ENCODE measurements at places on chromosomes 13 and 19. TPM values are rescaled to one million over a fixed set of nuclear protein-coding genes. Genes with fewer than 3 reads are reported as not detected.

Gene ZFP14
- total RNA-seq, result 1.9 TPM

Gene NLRP4
- not detected for total RNA-seq

Gene LGALS4
- not detected for total RNA-seq

Gene RFPL4A
- total RNA-seq, result not detected

Gene GJB6
- total RNA-seq, result not detected

Gene PRR22
- total RNA-seq, result 0.44 TPM

Gene SIGLEC6
- not detected for total RNA-seq

Gene CGB2
- not detected for total RNA-seq

Gene IZUMO2
- total RNA-seq, result not detected

Gene C19orf81
- total RNA-seq, result 5.9 TPM

Gene FGF9
- not detected for total RNA-seq

Gene KIR2DL1
- not detected for total RNA-seq

Gene ARGLU1
- total RNA-seq, result 25.8 TPM

Gene ZNF66
- 0.80 TPM for total RNA-seq

Gene KLC3
- not detected for total RNA-seq

Gene TNFSF13B
- total RNA-seq, result not detected

Gene ZNF415
- 5.3 TPM for total RNA-seq

Gene OR7A5
- not detected for total RNA-seq

Gene WDR87
- not detected for total RNA-seq

Gene C5AR1
- total RNA-seq, result not detected

Gene F2RL3
- total RNA-seq, result 3.6 TPM

Gene KRTDAP
- not detected for total RNA-seq

Gene ZNF567
- total RNA-seq, result 3.7 TPM

Gene ANGPTL8
- not detected for total RNA-seq

Gene PLEKHA4
- total RNA-seq, result 0.93 TPM

Gene MAST1
- not detected for total RNA-seq

Gene SLC6A16
- 0.07 TPM for total RNA-seq

Gene SYT3
- not detected for total RNA-seq

Gene DCT
- not detected for total RNA-seq

Gene KIR2DL4
- not detected for total RNA-seq

Gene SARS2
- total RNA-seq, result 23.8 TPM

Gene PRRG2
- 1.1 TPM for total RNA-seq

Gene GPC5
- total RNA-seq, result 0.05 TPM

Gene TMPRSS9
- not detected for total RNA-seq

Gene SHISA7
- not detected for total RNA-seq

Gene LRRC4B
- not detected for total RNA-seq

Gene RNF113B
- not detected for total RNA-seq

Gene PNMA8B
- 0.05 TPM for total RNA-seq

Gene FGF21
- not detected for total RNA-seq

Gene ADAMTS10
- 12.3 TPM for total RNA-seq

Gene CCNA1
- 8.3 TPM for total RNA-seq

Gene VSTM2B
- not detected for total RNA-seq

Measured in mammary microvascular endothelial cell (primary cell).